Activated CD8-positive, alpha-beta memory T cell treated with anti-CD3 and anti-CD28 coated beads for 4 hours (primary cell): ENCODE measurements at places on chromosomes 3 and 15.

- DNase-seq: no peak
Measured at GRCh38 chr3:22491344-22491743, 711.8 kb upstream of the UBE2E2 start.

GRCh38 chr3:48788544-48789162 lies 59.0 kb downstream of the PRKAR2A start:
- no peak for DNase-seq

- DNase-seq: no peak
Measured at GRCh38 chr3:173913397-173913796, 515.9 kb downstream of the NLGN1 start.

GRCh38 chr3:152350139-152350538 lies 81.4 kb downstream of the MBNL1 start:
- DNase-seq: no peak

DNA sequence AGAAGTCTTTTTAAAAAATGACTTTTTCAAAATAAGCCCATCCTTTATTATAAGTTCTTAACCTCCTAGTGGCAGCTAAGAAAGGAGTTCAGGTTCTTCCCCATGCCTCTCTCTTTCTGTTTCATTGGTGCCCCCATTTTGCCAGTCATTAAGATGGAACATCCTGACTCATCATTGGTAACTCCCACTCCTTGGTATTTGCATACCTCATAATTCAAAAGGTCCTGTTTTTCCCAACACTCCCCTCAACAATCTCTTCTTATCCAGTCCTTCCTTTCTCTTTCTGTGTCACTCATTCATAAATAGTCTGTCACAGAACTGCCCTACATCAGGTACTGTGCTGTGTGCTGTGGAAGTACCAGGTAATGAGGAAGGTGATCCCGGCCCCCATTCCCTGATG lies 394.0 kb downstream of the FOXP1 start:
- no peak for DNase-seq

DNA sequence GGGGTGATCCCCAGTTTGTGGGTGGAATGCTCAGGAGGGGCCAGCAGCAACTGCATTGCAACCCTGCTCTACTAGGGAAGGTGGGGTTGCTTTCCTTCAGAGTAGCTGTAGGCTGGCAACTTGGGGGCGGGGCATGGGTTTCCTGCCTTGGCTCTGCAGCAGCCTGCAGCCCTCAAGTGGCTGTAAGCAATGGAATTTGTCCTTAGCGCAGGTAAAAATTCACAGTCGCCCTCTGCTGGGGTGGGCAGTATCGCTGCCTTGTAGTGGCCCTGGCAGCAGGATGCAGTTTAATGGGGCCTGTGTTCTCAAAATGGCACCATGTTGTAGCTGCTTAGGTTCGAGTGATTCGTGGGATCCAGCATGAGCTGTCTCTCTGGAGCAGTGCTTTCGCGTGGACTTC lies 29.8 kb downstream of the STT3B start:
- DNase-seq: no peak

- no peak for DNase-seq
Measured at GRCh38 chr3:193620650-193621049, 27.6 kb downstream of the OPA1 start.

DNA sequence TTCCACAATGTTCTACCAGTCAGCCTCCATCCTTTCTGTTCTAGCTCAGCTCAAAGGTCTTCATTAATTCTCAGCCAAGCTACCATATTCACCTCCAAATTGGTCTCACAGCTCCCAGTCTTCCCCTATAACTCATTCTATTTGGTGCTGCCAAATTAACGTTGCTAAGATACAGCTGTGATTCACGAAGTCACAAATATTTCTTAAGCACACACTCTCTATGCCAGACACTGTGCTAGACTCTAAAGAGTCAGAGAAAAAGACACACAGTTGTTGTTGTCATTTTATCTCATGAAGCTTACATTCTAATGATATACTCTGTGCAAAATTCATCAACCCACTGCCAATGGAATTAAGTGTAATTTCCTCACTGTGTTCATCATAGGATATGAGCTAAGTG lies 102.8 kb downstream of the FRMD5 start:
- no peak for DNase-seq

- no peak for DNase-seq
Measured at GRCh38 chr3:4995500-4996053, 16.3 kb downstream of the BHLHE40 start.

- no peak for DNase-seq
Measured at GRCh38 chr15:62135532-62136134, 29.5 kb downstream of the C2CD4B start.

DNA sequence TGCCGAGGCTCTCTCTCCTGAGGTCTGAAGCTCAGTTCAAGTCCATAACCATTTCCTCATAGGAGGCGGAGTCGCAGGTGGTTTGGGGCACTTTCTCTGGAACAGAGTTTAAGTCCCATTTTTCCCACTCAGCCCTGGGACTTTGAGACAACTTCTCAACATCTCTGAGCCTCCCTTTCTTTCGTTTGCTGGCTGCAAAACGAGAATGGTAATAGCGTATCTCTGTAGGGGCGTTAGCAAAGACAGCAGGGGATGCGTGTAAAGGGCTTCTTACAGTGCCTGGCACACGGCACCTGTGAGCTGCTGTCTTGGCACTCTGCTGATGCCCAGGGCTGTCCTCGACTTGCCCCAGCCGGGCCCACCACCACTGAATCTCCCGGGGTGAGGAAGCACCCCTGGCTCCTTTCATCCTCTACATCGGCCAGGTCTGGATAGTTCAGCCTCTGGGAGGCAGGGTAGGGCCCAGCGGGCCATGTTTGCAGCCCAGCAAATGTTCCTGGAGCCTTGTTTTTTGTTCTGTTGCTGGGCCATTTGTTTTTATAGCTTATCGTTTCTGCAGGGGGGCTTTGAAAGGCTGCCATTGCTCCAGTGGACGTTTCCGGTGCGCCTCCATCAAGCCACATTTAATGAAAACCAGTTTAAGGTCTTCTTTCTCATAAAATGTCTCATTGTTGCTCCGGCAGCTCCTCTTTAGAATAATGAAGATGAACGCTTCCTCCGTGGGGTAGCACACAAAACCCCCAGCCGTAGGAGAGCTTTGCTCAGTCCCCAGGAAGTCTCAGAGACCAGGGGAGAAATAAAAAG lies 60.0 kb upstream of the WNT5A start:
- no peak for DNase-seq

- no peak for DNase-seq
Measured at GRCh38 chr3:184769382-184770170, 42.4 kb upstream of the VPS8 start.

- no peak for DNase-seq
Measured at GRCh38 chr3:4888913-4889846, 90.1 kb upstream of the BHLHE40 start.

- DNase-seq: no peak
Measured at GRCh38 chr3:22199095-22199494, 448.1 kb upstream of the ZNF385D start.

DNA sequence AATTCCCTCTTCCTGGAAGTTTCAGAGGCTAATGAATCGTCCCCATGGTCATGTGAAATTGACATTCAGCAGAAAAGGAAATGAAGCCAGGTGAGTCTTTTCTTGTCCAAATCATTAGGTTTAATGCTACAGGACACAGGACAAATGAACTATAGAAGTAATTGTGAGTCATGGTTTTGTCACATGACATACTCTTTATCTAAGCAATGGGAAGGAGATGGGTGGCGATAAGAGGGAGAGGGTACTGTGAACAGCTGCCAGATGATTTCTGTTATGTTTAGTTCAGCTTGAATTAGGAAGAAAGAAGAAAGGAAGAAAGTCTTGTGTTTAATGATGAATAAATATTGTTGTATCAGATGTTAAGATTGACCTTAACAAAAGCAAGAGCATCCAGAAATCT lies 515.4 kb upstream of the ZNF717 start:
- no peak for DNase-seq

DNA sequence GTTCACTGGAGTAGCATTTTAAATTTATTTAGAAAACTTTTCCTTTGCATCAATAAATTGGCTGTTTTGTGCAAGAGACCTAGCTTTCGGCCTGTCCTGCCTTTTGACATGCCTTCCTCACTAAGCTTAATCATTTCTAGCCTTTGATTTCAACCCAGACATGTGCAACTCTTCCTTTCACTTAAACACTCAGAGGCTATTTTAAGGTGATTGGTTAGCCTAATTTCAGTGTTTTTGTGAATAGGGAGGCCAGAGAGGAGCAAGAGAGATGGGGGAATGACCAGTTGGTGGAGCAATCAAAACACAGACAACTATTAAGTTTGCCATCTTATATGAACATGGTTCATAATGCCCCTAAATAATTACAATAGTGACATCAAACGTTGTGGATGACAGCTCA lies 333.4 kb downstream of the SLC9A9 start:
- no peak for DNase-seq

- DNase-seq: no peak
Measured at GRCh38 chr3:124492824-124493223, 237.4 kb upstream of the UMPS start.

DNA sequence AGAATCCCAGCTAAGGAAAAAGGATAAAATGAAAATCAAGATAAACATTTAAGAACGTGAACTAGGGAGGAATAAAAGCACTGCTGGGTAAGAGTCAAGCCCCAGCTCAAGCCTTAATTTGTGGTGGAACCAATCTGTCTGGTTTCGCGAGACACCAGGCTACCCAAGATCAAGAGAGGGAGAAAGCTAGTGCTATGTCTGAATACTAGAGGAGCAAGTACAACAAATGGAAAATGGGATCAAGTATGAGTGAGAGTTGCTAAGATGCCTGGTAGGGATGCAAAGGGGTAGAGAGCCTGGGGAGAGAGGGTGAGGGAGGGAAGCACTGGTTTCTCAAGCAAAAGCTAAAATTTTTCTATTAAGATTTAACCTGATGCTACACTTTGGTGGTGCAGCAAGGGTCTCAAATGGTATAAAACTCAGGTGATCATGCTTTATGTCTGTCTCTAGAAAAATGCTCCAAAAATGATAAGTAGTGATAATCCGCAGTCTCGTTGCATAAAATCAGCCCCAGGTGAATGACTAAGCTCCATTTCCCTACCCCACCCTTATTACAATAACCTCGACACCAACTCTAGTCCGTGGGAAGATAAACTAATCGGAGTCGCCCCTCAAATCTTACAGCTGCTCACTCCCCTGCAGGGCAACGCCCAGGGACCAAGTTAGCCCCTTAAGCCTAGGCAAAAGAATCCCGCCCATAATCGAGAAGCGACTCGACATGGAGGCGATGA lies 1.7 kb upstream of the SETD5 start:
- no peak for DNase-seq

- no peak for DNase-seq
Measured at GRCh38 chr3:170107941-170108340, 70.1 kb downstream of the GPR160 start.

DNA sequence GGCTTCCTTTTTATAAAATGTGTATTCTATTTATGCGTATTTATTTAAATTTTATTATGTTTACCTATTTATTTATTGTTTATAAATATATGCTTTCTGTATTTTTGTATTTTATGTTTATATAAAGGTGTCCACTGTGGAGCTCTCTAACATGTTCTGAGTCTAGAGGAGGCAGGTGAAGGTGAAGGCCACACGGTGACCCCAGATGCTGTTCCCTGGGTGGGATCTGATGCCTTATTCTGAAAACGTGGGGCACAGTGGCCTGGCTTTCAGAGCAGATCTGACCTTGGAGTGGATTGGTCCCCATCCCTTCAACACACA lies 104.7 kb upstream of the SLC7A14 start:
- no peak for DNase-seq

DNA sequence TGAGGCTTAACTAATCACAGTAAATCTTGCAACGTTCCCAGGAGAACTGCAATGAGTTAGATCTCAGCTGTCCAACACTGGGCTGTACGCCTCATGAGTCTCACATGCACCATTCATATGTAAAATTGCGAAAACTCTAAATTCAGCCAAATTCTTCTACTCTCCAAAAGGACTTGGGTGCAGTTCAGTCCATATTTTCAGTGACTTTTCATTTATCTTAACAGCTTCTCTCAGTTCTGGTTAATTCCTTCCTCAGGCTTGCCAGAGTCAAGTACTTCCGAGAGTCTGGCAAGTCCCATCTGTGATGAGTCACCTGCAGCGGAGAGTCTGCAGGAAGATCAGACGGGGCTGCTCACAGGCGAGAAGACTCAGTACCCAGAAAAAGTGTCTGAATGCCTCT lies 11.5 kb downstream of the CCDC80 start:
- DNase-seq: no peak

- DNase-seq: no peak
Measured at GRCh38 chr3:143224716-143225115, 105.1 kb downstream of the CHST2 start.

DNA sequence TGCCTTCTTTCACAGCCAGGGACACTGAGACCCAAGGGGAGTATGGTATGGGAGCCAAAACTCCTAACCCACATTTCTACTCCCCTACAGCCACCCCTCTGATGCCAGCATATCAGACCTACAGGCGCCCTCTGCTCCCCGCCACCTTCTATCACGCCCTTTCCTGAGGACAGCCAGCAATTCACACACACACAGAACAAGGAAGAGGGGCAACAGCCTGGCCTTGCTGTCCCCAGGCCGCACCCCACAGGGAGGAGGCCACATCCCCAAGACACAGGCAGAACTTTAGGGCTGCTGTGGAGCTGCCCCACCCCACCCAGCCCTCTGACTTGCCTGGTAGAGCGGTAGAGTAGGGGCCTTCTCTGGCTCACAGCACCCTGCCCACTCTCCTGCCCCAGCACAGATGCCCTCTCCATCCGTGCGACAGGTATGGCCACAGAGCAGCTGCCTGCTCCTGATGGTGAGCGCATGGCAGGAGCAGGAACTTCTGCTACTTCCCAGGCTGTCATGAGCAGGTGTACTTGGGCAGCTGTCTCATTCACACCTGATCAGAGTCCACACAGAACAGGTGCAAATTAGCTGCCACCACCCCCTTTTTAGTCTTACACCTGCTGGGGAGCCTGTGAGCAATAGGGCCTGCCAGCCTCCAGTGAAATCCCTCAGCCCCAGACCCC lies 33.4 kb downstream of the CCDC33 start:
- DNase-seq: no peak

DNA sequence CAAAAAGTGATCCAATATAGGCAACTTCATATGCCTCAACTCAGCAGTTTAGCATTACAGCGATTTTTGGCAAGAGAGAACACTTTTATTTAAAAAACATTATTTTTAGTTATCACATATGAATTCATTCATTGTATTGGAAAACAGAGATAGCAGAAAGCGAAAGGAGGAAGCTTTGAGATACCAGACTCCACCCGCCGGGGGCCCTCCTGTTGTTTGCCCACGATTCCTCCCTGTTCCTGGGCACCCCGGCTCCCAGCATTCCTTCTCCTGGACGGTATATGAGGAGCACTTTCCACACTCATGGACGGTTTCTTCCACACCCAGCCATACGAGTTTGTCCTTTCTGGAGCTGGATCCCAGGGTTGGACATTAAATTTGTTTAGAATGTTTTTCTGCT lies 18.2 kb downstream of the APBA2 start:
- DNase-seq: no peak

DNA sequence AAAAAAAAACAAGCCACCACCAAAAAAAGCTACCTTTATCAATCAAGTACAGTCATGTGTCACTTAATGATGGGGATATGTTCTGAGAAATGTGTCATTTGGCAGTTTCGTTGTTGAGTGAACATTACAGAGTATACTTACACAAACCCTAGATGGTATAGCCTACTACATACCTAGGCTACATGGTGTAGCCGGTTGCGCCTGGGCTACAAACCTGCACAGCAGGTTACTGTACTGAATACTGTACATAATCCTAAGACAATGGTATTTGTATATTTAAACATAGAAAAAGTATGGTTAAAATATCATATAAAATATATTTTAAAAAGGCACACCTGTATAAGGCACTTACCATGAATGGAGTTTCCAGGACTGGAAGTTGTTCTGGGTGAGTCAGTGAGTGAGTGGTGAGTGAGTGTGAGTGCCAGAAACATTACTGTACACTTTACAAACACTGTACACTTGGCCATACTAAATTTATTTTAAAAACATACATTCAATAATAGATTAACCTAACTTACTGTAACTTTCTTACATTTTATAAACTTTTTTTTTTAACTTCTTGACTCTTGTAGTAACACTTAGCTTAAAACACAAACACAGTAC lies 25.9 kb upstream of the JMJD7 start:
- DNase-seq: no peak
